ENCODE measurements at places on chromosomes 2 and 18.
A peak's percentile ranks its signal among the peaks of the same experiment; 100 is the strongest.

DNA sequence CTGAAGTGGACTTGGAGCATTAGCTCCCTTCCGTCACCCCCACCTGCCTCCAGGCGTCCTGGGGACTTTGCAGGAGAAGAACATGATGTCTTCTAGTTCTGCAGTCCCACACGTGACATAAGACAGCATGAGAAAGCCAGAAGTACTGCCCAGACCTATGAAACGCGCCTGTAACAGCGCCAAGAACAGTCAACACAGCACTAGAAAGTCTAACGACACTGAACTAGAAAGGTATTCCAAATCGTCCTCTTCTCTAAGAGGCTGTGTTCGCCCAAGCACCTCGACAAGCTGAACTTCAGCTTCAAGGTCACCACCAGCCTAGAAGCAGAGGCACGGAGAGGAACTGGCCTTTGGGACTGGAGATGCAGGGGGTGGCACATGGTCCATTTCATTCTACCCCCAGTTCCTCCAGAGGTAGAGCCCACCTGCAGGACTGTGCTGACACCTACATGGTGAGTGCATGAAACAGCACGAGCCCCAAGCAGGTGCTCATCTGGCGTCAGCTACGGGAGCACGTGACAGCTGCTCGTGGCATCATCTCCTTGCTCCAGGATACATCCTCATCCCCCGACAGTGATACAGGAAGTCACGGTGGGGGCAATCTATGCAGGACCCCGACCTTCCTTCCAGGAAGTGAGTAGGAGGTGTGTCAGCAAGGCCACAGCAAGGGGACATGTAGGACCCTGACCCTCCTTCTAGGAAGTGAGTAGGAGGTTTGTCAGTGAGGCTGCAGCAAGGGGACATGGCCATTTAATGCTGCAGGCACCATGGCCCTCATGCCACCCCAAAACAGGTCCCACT is 3.7 kb downstream of the HDAC4 start:
- no peak for DNase-seq

DNA sequence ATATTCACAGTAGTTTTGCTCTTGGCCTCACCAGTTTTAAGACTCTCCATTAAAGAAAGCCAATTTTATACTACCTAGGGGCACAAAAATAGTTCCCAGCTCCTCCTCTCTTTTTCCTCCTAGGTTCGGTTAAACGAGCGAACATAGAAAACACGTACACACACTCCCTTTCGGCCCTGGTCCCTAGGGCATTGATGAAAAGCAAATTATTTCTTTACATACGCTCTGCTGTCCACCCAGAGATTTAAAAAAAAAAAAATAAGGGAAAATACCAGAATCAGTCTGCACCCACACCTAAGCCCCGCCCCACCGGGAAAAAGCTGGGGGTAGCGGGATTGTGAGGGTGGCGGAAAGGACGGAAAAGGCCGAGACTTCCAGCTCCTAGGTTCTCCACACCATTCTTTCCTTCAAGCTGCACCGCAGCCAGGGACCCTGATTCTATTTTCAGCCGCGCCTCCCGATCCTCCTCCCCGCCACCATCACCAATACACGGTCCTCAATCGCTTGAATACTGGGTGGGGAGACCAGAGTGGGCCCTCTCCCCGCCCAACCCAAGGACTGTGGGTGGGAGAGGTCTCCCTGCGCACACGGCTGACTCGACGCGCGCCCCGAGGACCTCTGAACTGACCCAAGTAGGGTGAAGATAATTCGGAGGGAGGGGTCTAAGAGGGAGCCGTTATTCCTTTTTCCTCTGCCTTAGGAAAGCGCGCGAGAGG is 769 bp downstream of the ATF2 start:
- peak; percentile 34 for DNase-seq

DNA sequence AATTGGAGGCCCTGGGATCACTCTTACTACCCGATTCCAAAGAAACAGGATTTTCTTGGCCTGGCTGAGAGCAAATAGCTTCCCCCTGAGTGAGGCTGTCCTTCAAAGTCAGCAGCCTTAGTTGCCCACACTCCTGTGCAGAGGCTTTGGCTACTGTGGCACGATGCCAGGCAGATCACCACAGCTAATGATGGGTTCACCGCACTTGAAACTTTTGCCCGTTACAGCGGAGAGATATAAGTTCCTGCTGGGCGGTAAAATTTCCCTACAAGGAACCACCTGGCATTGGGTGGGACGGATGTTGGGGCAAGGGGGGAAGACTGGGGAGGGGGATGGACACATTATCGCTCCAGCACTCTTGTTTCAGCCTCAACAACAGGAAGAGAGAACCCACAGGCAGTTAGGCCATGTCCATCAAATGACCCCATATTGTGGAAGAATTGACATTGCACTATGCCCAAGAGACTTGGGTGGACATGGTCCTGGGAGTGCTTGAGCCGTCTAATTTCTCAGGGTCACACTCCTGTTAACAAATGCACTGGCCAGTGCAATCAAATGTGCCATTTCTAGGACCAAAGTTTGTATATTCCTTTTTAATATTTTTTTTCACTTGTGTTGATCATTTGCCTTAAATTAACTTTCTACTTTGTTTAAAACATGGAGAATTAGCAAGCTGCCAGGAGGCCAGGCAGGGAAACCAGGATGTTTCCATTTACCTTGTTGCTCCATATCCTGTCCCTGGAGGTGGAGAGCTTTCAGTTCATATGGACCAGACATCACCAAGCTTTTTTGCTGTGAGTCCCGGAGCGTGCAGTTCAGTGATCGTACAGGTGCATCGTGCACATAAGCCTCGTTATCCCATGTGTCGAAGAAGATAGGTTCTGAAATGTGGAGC is 4.4 kb downstream of the IL1B start:
- no peak for DNase-seq

- no peak for DNase-seq
Observed at GRCh38 chr18:70554854-70555445, 266.1 kb downstream of the SOCS6 start.

GRCh38 chr2:95730813-95731212 is 139.0 kb downstream of the TRIM43 start:
- DNase-seq, result no peak

- DNase-seq, result no peak
Observed at GRCh38 chr2:99618579-99619097, 128.8 kb upstream of the REV1 start.

GRCh38 chr2:65922794-65923193 is 490.4 kb upstream of the SPRED2 start:
- DNase-seq, result no peak

- no peak for DNase-seq
Observed at GRCh38 chr2:109459485-109459884, 154.3 kb downstream of the SEPTIN10 start.

DNA sequence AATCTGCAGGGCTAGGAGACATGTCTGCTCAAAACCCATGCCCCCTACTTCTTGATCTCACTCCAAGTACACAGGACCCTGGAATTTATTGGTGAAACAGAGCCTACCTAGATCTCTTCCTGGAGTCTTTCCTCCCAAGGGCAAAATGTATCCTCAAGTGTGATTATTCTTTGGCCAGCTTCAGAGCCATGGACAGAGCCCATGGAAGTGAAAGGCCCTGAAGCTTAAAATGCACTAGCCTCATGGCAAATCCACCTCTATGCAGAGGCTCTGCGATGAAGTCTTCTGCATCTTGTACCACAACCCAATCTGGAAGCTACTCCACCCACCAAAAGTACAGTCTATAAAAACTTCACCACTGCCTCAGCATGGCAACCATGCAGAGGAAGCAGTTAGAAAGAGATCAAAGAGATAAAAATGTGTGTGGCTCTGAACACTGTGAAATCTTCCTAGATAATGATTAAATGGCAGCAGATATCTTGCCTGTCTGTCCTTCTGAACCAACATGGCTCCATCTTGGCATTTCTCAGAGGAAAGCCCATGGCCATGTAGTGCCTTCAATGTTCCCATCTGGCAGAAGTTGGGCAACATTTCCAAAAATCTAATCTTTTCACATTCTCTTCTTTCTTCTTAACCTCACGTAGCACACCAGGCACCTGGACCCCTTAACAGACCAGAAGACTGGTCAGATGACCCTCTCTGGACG is 142.9 kb upstream of the KLF7 start:
- DNase-seq, result no peak

GRCh38 chr2:178860551-178860950 is 53.3 kb upstream of the TTN start:
- no peak for DNase-seq

DNA sequence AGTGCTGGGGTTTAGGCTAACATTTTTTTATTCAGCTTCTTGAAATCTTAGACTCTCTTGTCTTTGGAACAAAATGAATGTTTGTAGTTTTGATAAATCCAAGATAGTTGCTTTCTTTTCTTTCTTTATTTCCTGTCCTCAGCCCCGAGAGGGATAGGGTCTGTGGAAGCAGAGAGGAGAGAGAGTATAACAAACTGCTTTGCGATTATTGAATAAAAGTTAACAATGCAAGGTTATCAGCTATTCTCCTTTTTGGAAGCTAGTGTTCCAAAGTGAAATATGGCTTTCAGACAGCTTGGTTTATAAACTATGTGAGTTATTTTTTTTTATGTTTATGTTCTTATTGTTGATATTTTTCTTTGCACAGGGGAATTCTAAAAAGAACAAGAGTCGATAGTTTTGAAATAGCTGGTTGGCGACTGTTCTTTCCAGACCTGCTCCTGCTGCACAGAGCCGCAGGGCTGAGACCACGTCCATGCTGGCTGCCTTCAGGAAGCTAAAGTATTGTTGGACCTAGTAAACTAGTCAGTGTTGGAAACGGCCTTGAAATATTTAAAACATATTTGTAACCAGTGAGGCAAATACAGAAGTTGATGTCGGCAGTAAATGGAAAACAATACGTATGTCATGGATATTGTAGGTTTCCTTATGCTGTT is 15.5 kb upstream of the STON1 start:
- no peak for DNase-seq

- no peak for DNase-seq
Observed at GRCh38 chr2:213411582-213412289, 127.5 kb downstream of the SPAG16 start.

- DNase-seq, result no peak
Observed at GRCh38 chr2:144376926-144377325, 143.0 kb downstream of the ZEB2 start.

DNA sequence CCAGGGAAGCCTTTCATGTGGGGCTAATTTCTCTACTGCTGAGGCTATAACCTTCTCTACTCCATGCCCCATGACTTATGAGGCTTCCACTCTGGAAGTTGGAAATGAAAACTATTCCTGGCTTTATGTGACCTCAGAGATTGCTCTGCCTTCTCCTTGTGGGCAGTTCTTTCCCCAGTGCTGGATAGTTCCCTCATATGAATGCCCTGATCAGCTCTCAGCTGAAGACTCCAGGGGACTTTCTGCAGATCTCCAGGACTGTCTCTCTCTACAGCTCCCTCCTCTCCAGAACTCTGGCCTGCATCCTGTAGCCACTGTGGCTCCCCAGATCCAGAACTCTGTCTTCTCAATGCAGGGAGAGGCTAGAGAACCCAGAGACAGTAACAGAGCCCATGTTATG is 235.1 kb downstream of the SEPTIN10 start:
- peak; percentile 16 for DNase-seq

DNA sequence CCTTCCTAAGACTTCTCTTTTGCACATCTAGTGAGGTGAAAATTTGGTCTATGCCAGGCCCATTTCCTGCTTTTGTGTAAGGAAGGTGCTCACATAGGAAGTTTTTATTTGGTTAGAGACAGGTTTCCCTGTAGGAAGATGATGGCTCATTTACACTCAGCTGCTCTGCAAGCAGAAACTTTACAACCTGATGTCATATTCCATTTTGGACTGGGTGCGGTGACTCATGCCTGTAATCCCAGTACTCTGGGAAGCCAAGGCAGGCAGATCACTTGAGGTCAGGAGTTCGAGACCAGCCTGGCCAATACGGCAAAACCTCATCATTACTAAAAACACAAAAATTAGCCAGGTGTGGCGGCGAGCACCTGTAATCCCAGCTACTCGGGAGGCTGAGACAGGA is 35.8 kb downstream of the CASP10 start:
- no peak for DNase-seq

DNA sequence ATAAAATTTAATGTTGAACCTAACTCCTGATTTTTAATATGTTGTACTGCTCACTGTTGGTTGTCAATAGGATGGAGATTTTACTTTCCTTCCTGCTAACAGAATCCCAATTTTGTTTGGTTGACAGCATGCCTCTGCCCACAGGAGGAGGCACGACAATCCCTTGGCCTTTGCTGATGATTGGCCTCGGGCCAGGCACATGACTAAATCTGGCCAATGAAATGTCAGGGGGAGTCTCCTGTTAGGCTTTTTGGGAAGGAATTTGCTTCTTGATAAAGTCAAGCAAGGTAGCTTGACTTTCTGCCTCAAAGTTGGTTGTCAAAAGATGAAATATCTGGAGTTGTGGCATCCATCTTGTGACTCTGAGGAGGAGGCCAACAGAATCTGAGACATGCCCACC is 6.8 kb upstream of the TGFA start:
- no peak for DNase-seq

DNA sequence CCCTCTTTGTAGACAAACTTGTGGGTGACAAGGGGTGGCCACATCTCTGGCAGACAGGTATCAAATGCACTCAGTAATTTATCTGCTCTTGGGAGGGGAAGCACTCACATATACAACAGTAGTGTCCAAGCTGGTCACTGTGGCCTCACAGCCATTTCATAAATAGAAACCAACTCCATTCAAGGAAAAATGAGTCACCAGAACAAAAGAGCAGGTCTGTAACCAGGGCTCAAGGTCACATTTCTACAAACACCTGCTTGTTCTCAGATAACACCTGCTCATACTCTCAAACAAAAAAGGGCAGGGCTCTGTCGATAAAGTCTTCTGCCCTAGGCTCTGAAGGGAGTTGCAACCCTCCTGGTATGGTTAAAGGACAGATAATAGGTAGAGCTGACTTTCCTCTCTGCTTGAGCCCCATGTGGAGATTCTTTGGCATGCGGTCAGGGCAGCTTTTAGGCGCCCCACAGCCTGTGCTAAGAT is 459.0 kb downstream of the BCL11A start:
- no peak for DNase-seq

DNA sequence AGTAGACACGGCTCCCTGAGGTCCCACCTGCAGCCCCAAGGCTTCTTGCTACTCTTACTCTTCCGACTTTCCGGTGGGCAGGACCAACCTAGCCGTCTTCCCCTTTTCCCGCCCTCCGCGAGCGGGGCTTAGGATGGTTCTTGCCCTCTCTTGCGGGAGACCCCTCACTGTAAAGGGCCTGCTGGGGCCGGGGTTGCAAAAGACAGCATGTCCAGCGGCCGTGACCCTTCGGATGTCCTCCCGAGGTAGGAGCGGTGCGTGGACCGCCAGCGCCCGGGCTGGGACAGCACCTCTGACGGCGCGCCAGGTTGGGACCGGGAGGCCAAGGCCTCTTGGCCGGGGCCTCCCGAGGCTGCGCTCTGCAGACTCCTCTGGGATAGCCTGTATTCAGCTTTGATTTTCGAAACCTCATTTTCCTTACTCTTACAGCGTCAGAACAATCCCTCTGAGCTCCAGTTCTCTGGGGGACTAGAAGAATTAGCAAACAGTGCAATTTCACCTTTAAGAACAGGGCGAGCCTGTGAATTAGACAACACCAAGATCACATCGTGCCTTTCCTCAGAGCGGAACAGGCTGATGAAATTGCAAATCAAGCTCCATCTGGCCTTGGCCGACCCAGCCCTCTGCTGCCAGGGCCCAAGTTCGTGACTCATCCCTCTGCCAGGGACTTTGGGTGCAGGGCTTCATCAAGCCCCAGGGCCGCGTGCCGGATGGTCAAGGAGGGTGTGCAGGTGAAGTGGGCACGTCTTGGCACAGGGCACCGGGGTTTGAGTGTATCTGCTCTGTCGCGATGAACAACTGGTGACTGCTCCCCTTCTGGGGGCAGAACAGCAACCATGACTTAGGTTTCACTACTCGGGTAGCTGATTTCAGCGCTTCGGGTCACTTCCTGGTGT is 777 bp downstream of the MOCOS start:
- no peak for DNase-seq

- DNase-seq, result no peak
Observed at GRCh38 chr2:179107737-179108136, 57.8 kb upstream of the CCDC141 start.

Data from activated CD4-positive, CD25-positive, alpha-beta regulatory T cell treated with anti-CD3 and anti-CD28 coated beads, Interleukin-2, amount 50 U/mL, for 72 hours (primary cell).